ENCODE measurements at places on chromosomes 11 and 22.

DNA sequence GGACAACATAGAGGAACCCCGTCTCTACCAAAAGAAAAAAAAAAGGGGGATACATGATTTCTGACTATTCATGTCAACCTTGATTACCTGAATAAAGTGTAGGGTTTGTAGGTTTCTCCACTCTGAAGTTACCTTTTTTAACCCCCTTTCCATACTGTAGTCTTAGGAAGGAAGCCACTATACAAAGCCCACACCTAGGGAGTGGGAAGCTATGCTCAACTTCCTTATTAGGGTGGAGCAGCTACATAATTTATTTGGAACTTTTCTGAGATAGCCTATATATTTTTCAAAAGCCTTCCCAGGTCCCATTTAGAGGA lies 582 bp upstream of the ATP6V1E1 start:
- no peak for DNase-seq

GRCh38 chr11:11574373-11575287 lies 47.2 kb downstream of the GALNT18 start:
- DNase-seq: no peak

DNA sequence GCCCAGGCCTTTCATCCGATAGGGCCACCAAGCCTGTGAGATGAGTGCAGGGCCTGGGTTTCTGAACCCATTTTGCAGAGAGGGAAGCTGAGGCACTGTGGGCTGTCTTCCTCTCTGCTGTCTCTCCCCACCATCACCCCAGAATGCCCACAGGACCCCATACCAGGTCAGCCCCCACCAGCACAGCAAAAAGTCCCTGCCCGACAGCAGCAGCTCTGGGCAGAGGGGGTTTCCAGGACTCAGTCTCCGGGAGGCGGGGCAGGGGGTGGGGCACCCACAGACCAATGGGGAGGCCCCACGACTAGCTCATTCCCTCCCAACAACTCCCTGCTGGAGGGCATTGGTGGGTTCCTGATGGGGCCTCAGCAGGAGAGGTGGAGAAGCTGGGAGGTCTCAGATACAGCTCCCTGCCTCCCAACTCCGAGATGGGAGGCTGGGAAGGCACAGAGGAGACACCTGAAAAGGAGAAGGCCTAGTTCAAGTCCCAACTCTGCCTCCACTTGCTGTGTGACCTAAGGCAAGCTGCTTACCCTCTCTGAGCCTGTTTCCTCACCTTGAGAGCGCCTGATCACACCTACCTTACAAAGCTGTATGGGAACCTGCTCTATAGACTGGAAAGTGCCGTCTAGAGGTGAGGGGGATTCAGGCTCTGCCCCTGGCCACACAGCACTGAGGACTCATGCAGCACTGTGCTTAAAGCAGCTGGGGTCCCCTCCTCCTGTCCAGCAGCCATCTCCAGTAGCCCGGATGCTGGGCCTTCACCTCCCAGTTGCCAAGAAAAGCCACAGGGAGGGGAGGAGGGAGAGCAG lies 3.5 kb downstream of the CBX7 start:
- DNase-seq: peak; percentile 79

- no peak for DNase-seq
Observed at GRCh38 chr11:63762654-63763495, 5.7 kb downstream of the ZFTA start.

GRCh38 chr11:61699737-61700160 lies 19.6 kb downstream of the DAGLA start:
- DNase-seq: no peak
